ENCODE measurements at places on chromosomes 12 and 14. TPM values are rescaled to one million over a fixed set of nuclear protein-coding genes. Genes with fewer than 3 reads are reported as not detected.
A peak's percentile ranks its signal among the peaks of the same experiment; 100 is the strongest.

The ACVRL1 gene
- total RNA-seq: 56.5 TPM

DNA sequence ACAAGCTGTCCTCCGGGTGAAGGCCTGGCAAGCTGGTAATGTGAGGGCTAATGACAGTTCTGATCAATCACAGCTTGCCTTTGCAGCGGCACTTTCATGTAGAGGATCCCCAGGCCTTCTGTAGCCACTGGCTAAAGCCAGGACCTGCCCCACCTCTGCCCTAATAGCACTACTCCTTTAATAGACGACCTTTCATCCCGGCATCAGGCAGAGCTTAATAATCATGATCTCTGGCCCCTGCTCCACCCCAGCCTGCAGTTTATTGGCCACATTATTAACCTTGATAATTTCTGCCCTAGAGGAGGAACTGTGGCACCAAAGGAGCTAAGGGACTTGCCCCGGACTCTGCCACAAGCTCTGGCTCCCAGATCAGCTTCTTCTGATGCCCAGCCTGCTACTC is 142.3 kb upstream of the TBX3 start:
- DNase-seq: no peak

The PRICKLE1 gene
- 15.6 TPM for total RNA-seq

- DNase-seq: peak; percentile 82
Measured at GRCh38 chr14:103628221-103628683, 759 bp upstream of the KLC1 start.

The PLEK2 gene
- total RNA-seq: 2.8 TPM

DNA sequence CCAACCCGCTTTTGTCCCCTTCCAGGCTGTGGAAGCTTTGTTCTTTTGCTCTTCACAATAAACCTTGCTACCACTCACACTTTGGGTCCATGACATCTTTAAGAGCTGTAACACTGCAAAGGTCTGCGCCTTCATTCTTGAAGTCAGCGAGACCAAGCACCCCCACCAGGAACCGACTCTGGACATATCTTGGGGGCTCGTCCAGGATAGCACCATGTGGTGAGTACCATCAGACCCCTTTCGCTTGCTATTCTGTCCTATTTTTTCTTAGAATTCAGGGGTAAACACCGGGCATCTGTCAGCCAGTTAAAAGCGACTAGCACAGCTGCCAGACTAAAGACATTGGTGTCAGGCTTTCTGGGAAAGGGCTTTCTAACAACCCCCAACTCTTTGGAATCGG is 137.6 kb upstream of the PPFIA2 start:
- no peak for DNase-seq

The STXBP6 gene
- total RNA-seq: 2.7 TPM

The CEBPE gene
- not detected for total RNA-seq

- no peak for DNase-seq
Measured at GRCh38 chr14:85390236-85390635, 139.7 kb upstream of the FLRT2 start.

DNA sequence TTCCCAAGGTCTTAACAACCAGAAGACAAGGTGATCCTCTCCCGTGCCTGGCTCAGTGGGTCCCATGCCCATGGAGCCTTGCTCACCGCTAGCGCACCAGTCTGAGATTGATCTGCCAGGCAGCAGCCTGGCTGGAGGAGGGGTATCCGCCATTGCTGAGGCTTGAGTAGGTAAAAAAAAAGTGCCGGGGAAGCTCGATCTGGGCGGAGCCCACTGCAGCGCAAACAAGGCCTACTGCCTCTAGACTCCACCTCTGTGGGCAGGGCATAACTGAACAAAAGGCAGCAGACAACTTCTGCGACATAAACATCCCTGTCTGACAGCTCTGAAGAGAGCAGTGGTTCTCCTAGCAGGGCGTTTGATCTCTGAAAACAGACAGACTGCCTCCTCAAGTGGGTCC is 104.0 kb downstream of the C14orf39 start:
- no peak for DNase-seq

GRCh38 chr12:96687719-96688118 is 198.3 kb downstream of the CFAP54 start:
- no peak for DNase-seq

- DNase-seq: no peak
Measured at GRCh38 chr12:125552295-125552694, 487.1 kb downstream of the AACS start.

DNA sequence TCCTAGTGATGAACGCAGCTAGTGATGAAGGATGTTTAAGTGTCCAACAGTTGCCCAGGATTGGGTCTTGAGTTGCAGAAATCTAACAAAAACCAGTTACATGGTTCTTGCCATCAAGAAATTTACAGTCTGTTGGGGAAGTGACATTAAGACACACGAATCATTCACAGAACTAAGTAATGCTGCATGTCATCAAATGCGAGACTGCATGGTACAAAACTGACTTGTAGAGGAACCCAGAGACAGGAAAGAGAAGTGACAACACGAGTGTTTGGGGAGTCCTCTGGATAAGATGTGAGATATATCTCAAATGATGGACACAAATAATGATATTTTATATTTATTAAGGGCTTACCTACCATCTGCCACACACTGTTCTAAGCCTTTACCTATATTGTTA is 6.1 kb upstream of the SYNE3 start:
- no peak for DNase-seq

DNA sequence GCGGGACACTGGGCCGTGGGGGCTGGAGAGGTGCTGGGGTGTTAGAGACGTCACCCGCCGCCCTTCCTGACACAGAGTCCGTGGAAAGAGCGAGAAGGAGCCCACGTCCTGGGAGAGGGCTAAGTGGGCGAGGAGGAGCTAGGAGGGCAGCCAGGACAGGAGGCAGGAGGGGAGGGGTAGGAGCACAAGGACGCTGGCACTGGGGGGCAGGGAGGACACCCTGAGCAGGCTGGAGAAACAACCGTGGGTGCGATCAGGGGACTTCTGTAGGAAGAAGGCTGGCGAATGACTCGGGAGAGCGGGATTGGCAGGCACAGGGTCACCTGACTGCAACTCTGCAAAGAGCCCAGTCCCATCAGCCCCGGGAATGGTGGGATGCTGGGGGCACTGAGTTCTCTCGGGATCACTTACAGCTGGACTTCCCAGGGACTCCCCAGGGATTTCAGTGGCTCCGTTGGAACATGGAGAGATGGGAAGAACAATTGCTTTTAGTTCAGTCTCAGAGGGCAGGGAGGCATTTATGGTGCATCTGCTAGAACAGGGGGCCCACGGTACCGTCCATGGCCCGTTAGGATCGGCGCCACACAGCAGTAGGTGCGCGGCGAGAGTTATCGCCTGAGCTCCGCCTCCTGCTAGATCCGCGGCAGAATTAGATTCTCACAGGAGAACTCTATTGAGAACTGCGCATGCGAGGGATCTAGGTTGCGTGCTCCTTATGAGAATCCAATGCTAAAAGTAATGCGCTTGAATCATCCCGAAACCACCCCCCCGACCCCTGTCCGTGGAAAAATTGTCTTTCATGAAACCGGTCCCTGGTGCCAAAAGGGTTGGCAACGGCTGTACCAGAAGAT is 24.3 kb downstream of the UBR7 start:
- peak; percentile 60 for DNase-seq

The PLA2G1B gene
- not detected for total RNA-seq

The RPL10L gene
- total RNA-seq: not detected

DNA sequence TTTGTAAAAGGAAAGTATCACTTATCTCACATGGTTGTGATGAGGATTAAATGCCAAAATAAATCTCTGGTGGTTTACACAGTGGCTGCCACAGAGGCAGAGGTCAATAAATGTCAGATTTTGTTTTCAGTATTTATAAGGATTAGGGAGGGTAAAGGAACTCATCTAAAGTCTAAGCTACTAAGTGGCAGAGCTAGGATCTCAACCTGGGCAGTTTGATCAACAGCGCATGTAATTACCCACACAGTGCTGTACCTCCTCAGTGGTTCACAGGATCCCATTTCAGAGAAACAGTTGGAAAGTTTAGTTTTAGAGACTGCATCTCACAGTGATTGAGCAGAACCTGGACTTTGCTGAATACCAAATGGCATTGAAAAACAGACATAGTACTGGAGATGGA is 44.9 kb upstream of the RIC8B start:
- no peak for DNase-seq

The PCK2 gene
- 36.5 TPM for total RNA-seq

DNA sequence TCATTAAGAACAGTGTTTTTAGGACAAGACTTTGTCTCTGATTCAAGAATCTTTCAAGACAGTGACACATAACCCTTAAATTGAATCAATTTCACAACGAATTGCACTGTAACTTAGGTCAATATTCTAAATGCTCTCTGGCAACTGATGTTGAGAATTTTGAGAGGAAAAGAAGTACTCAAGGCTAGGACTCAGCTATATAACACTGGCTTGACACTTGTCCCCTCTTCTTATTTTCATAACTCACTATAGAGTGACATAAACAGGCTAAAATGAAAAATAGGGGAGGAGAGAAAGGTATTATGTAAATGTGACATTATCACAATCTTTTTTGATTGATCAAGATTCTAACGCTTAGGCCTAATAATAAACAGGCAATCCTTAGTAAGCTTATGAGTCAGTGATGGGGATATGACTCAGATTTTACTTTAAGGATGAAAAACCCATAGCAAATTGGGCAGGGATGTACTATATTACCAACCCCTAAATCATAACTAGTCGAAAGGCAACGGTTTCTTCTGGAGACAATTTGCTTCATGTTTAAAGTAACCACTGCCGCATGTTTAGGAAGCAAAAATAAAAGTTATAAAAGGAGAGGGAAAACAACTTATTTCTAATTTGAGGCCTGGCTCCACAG is 10.9 kb downstream of the BTG1 start:
- DNase-seq: peak; percentile 72

The C14orf180 gene
- total RNA-seq: not detected

GRCh38 chr14:29461506-29461905 is 466.1 kb downstream of the PRKD1 start:
- no peak for DNase-seq

DNA sequence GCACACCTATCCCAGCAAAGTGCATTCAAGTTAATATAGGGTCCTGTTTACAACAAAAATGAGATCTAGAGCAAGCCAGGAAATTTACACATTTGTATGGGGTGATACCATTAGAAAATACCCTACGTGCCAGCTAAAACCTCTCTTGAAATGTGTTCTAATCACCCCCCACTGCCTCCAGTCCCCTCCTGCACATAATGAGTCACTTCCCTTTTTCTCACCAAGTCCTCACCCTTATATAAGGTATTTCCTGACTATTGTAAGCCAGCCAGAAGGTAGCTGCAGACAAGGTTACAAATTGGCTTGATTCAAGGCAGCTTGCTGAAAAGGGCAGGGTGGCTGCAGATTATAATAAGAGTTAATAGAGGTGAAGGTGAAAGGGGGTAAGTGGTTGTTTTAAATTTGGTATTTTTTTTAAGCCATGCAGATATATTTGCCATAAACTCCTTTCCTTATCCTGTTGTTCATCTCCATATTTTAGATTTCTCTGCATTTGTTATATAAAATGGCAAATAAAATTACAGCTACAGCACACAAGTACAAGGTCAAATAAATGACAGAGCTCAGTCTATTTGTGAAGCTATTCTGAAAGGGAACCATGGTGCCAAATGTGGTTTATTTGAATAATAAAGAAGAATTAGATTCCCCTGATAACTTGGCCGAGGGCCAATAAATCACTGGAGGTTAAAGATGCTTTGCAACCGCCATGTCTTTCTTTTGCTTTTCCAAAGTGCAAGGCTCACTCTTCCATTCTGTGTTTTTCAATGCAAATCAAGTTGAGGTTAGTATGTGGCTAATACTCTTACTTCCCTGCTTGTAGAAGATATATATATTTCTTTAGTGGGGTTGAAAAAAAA is 385.9 kb downstream of the EGLN3 start:
- peak; percentile 61 for DNase-seq

The FGF6 gene
- total RNA-seq: not detected

DNA sequence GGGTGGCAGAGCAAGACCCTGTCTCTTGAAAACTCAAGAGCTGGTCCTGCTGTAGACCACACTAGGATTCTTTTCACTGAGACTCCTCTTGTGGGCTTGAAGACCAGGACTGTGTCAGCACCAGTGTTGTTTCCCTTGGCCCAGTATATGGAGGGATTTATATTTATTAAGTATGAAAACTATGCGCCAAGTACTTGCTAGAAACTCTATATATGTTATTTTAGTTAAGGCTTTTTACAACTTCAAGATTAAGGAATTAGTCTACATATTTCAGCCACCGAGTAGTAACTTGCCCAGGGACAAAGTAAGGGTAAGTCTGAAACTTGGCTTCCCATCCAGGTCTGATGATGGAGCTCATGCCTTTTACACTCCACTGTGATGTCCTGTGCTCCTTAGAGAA is 488.4 kb downstream of the PCNX1 start:
- no peak for DNase-seq

The CCDC175 gene
- not detected for total RNA-seq

DNA sequence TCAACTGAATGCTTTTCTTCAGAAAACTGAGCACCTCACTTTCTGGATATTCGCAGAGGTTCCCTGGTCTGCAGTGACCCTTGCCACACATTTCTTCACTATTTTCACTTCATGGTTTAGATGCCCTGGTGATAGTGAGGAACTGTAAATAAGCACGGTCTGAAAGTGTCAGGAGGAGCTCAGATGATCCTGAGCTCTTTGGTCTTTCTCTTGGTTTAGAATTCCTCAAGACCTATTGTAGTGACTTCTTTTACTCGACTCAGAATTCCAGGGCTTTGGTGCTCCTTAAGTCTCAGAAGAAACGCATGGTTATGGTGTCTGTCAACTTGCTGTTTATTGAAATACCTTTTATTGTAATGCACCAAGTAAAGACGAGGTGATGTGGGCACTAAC is 84.0 kb downstream of the SAMD4A start:
- DNase-seq: no peak

The LUM gene
- total RNA-seq: 582 TPM

DNA sequence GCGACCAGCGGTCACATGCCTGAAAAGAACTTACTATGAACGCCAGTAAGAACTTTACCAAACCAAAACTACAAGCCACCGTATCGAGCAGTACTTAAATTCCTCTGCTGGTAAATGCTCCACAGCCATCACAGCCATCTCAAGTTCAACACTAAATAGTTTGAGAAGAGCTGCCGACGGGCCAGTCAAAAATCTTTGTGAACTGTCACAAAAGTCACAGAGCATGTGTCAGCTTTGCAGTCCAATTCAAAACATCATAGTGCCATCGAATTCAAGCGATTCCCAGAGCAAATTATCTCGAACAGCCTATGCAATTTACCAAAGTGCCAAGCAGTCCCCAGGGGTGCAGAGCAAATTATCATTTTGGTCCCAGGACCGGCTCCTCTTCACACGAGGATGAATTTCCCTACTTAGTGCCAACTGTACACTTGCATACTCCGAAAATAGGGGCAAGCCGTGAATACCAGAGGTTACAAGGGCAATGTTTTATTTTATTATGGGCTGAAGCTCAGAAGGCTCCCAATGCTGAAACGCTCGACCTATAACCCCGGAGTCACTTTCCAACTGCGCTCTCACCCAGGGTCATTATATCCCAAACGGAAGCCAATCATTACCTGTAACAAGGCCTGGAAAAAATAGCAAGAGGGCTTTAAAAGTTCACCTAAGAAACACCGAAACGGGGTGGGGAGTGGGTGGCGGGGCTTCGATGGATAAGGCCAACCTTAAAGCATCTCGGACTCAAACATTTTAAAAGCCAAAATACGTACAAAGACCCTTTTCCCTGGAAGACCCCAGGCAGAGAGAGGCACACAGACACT is 1.1 kb downstream of the LRP6 start:
- peak; percentile 73 for DNase-seq

GRCh38 chr12:56634837-56635791 is 5.0 kb upstream of the BAZ2A start:
- peak; percentile 78 for DNase-seq

The AQP6 gene
- total RNA-seq: not detected
